Spleen (tissue), 13 donors: ENCODE measurements at places on chromosomes 11 and 22. TPM values are rescaled to one million over a fixed set of nuclear protein-coding genes. Genes with fewer than 3 reads are reported as not detected.

CHRM1 gene
- total RNA-seq = not detected

DNA sequence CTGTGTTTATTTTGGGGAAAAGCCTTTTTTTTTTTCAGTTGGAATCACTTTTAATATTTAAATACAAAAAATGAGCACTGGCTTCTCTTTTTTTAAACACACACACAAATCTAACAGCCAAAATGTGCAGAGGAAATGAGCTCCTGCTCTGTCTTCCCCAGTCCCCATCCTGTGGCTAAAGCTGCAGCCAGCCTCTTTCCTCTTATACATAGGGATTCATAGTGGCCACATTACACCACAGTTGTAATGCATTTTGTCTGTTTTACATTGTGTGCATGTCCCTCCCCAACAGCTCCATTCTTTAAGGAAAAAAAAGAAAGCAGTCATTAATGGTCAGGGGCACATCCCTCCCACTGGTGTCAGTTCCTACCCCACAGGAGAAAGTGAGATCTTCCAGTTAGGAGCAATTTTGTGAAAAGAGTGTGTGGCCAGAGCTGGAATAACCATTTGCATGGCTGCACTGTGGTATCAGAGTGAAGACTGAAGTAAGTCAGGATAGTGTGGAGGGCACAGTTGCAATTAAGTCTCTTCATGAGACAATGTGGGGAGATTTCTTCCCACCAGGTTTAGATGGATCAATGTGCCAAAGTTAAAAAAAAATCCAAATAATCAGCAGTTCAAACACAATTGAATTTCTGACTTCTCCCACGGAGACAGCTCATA is 220.6 kb downstream of the TMEM135 start:
- no peak for DNase-seq

GRCh38 chr22:38012604-38013072 is 28.3 kb upstream of the SOX10 start:
- DNase-seq = no peak

GRCh38 chr11:66888282-66888681 is 31.4 kb downstream of the LRFN4 start:
- no peak for DNase-seq
